ENCODE measurements at places on chromosomes 4 and X.

- DNase-seq = no peak
Observed at GRCh38 chr4:155734065-155734464, 24.8 kb upstream of the GUCY1B1 start.

- DNase-seq = no peak
Observed at GRCh38 chr4:78962597-78963115, 23.4 kb upstream of the PAQR3 start.

GRCh38 chr4:183347146-183347545 lies 24.9 kb upstream of the CLDN24 start:
- DNase-seq = no peak

DNA sequence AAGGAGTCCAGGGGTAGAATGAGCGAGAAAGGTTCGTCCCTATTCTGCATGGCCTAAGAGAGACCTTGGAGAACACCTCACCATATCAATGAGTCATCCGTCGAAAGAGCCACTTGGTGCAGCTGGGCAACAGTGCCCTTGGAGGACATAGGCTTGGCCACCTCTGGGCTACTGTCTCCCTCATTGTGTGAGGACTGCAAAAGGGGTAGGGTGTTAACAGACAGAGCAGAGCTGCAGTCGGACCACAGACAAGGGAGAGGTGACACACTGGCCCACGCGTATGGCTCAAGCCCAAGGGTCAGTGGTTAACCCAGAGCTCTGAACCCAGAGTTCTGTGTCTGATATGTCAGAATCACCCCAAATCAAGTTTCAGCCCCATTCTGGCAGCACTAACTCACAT lies 118.2 kb upstream of the BMP3 start:
- DNase-seq = no peak

DNA sequence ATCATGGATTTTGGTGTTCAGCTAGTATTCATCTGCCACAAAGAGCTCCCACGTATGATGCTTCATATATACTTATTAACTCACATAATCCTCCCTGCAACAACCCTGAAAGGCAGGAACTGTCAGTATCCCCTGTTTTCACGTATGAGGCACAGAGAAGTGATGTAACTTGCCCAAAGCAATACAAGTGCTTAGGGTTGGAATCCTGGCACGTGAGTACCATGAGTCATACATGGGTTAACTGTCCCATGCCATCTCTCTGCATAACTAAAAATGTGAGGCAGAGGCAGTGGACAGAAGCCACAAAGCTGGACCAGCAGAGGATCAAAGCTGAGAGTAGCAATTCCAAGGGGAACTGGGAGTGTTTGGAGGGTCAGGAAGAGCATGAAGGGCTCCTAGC lies 35.7 kb upstream of the EGFL6 start:
- DNase-seq = no peak

DNA sequence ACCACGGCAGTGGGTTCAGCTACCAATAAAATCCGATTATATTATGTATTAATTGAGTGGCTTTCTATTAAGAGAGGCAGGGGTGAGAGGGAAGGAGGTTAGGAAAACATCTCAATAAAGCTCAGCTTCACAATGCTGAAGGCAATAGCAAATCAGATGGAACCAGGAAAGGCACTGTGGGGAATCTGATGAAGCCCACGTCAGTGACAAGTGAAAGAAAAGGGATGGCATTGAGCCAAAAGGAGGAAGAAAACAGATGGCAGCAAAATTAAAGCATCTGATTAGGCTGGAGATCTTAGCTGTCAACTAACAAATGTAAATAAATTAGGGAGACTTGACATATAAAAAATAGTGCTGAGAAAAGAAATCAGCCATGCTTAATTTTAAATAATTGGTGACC lies 180.9 kb downstream of the RASL11B start:
- no peak for DNase-seq

GRCh38 chrX:148741441-148741840 lies 241.0 kb downstream of the AFF2 start:
- DNase-seq = no peak

DNA sequence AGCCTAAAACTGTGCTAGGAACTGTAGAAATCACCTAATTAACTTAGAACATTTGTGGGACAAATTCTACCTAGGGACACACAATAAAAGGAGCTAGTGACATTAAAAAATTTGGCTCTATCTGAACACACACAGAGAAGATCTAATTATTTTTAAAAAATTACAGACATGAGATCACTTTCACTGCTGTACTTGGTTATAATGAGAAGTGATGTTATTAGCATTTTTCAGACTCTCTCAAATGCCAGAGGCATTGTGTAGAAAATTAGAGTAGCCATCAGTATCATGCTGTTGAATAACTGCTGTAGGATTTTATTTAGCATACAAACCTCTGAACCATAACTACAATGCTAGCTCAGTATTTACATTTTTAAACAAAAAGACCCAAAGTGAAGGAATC lies 109.1 kb upstream of the ANK2 start:
- DNase-seq = no peak

DNA sequence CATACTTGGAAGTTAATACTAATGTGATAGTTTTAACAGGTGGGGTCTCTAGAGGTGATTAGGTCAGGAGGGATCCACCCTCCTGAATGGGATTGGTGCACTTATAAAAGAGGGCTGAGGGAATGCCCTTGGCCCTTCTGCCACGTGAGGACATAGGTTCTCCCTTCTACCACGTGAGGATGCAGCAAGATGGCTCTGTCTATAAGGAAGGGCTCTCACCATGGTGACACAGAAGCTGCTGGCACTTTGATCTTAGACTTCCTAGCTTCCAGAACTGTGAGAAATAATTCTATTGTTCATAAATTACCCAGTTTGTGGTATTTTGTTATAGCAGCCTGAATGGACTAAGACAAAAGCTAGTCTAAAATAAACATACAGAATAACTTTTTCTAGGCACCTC lies 1.0 kb downstream of the AADAT start:
- no peak for DNase-seq

DNA sequence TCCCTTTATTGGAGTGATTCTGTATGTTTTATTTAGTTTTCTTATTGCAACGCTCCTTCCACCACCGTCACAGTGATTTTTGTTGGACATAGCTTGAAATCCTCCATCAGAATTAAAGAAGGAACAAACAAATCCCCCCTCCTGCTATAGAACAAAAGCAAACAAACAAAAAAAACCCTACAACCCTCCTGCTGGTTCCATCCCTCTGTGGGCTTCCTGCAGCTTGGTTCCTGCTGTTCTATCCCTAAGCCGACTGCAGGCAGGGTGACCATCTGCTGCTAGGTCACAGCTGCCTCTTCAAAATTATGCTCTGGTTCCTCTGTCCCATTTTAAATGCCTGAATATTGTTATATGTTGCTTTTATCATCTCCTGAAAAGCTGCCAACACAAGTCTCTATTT lies 116.8 kb upstream of the AGA start:
- DNase-seq = no peak

DNA sequence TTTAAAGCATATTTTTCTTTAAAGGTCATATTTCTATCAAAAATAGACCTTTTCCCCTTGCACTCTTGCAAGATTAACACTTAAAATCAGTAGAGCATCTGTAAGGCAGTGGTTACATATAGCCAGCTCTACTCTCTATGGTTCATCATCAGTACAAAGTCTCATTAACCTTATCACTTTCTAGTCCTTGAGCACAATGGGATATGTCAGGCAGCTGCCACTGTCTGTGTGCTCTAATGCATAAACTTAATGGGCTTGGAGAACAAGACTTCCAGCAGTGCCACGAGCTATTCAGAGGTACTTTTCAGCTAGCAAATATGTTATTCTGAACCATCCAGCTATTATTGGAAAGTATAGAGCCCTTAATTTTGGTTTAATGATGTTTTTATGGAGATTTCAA lies 393.7 kb downstream of the GASK1B start:
- DNase-seq = no peak

GRCh38 chr4:139589336-139590018 lies 33.5 kb upstream of the SETD7 start:
- DNase-seq = no peak

- no peak for DNase-seq
Observed at GRCh38 chr4:40190465-40190864, 6.4 kb upstream of the RHOH start.

DNA sequence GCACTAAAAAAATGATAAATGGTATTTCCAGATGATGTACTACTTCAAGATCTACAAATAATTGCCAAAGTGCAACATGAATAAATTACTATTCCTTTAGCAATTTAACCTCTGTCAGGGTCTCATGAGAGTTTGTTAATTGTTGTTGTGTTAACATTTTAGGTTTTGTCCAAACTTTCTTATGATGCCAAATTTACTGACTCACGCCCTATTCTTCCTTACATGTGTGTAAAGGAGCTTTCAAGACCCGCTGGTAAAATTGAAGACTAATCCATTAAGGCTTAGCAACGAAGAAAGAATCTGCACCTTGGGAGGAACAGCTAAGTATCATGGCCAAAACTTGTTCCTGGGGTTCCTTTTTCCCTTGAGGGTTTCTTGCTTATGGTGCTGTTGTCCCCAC lies 252.7 kb upstream of the JADE1 start:
- no peak for DNase-seq

Data from NT2/D1 (cell line).